Stimulated activated CD4-positive, alpha-beta T cell treated with anti-CD3 and anti-CD28 coated beads, Interleukin-2, amount 100 ng/mL, for 4 hours (primary cell): ENCODE measurements at places on chromosomes 4 and X.

GRCh38 chrX:137574102-137574783 is 8.3 kb downstream of the ZIC3 start:
- no peak for DNase-seq

DNA sequence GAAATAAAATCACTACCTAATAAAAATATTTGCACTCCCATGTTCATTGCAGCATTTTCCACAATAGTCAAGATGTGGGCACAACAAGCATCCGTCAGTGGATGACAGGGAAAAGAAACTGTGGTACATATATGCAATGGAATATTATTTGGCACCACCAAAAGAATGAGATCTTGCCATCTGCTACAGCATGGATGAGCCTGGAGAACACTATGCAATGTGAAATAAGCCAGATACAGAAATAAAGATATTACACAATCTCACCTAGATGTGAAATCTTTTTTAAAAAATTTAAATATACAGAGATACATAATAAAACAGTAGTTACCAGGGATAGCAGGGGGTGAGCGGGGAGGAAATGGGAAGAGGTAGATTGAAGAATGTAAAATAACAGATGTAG is 44.8 kb downstream of the LDB2 start:
- DNase-seq, result no peak

DNA sequence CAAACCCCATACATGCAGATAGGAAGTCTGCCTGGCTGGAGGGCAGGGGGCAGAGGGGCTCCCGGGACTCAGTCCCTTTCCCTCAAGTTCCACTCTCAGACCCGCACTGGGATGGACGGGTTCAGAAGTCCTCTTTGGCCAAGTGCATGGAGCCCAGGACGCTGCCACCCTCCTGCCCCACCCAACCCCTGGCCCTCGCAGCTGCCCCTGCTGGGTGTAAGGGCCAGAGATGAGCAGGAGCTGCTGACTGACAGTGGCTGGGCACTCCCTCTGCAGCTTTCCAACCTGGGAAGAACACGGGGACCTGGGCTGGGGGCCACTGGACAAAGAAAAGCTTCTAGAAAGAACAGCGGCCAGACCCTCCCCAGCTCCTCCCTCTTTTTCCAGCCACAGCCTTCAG is 3.4 kb downstream of the L1CAM start:
- DNase-seq, result no peak

GRCh38 chr4:39044956-39045826 is 13.0 kb upstream of the TMEM156 start:
- peak; percentile 11 for DNase-seq

GRCh38 chrX:8636497-8636896 is 95.4 kb downstream of the ANOS1 start:
- no peak for DNase-seq

GRCh38 chrX:149151805-149152757 is 353.0 kb downstream of the IDS start:
- DNase-seq, result no peak

DNA sequence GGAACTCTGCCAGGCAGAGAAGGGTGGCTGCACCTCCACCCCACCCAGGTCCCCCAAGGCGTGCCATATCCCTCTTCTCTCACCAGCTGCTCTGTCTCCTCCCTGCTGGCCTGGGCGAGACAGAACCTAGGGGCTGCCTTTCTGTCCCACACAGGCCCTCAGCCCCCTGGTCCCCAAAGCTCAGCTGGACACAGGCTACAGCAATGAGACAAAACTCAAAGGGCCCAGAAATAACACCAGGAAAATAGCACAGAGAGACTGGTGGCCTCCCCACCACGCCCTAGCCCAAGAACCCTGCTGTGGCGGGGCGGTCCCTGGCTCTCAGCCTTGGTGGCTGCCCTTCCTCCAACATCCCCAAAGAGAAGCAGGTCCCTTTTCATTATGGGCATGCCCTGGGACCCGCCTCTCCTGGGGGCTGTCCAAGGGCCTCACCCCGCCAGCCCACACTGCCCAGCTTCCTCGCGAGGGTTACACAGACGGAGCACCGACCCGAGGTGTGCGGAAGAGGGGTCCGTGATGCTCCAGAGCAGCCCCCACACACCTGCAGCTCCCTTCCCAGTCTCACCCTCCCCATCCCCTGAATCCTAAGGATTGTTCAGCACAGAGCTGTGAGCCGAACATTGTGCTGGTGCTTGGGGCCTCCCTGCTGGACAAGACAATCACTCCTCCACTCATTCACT is 67.7 kb upstream of the HMX1 start:
- DNase-seq, result no peak

DNA sequence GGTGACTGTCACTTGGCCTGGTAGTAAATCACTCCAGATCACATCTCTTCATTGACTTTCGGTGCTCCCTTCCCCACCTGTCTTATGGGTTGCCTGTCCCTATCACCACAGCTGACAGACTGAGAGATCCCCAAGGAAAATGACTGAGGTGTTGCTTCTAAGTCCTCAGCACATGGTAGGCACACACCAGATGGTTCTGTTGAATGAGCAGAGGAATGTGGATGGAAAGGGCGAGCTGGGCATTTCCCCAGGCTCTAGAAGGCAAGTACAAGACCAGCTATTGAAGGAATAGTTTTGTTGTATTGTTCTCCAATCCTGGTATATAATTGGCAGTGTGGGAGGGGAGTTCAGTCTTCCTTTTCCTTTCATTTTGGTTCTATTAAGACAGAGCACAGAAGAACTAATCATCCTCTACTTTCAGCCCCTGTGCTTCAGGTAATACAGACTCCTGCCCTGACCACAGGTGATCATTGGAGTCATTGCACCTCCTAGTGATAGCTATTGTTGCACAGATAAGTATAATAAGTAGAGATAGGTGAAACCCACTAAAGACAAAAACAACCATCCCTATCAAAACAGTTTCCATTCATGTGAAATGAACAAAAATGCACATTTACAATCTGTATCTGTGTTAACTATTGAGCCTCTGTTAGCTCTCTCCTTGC is 158.6 kb downstream of the TRAM1L1 start:
- no peak for DNase-seq

DNA sequence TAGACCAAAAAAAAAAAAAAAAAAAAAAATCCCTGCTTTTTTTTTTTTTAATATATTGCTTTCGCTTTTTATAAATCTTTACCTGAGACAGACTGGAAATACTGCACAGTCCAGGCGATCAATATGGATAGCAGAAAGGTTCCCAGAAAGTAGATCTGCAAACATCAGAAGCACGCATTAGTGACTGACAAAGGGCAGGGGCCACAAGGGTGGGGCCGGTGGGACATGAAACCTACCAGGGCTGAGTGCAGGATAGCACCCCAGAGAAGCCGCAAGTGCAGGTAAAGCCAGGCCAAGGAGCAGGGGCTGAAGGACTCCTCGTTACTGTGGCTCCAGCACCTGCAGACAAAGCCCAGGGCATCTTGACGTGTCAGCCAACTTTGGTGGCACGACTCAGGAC is 101.8 kb downstream of the SLC34A2 start:
- DNase-seq, result no peak

- DNase-seq, result no peak
Measured at GRCh38 chr4:77586951-77587383, 18.7 kb upstream of the CXCL13 start.

DNA sequence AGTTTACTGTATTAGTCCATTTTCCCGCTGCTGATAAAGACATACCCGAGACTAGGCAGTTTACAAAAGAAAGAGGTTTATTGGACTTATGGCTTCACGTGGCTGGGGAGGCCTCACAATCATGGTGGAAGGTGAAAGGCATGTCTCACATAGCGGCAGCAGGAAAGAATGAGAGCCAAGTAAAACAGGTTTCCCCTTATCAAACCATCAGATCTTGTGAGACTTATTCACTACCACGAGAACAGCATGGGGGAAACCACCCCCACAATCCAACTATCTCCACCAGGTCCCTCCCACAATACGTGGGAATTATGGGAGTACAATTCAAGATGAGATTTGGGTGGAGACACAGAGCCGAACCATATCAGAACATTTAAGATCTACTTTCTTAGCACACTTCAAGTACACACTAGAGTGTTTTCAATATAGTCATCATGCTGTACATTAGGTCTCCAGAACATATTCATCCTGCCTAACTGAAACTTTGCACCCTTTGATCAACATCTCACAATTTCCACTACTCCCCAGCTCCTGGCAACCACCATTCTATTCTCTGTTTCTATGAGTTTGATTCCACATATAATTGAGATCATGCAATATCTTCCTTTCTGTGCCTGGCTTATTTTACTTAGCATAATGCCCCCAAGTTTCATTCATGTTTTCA is 341.0 kb downstream of the ARHGAP24 start:
- no peak for DNase-seq

DNA sequence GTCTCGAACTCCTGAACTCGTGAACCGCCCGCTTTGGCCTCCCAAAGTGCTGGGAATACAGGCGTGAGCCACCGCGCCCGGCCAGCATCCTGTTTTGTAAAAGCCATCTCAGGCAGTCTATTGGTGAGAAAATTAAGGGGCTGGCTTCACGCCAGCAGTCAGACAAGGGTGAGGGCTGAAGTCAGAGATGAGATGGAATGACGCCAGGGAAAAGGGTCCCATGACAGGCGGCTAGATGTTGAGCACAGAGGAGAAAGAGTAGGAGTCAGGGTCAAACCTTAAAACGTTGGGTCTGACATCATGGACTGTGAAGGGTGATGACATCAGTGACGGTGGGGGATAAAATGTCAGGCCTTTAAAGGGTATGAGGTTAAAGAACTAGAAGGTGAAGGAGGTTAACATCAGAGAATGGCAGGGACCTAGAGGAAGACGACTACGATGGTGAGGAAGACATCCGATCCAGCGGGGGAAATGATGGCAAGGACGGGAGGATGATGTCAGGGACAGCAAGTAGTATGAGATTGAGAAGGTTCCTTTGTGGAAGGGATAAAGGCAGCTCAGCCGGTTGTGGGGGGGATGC is 504 bp upstream of the RBM3 start:
- no peak for DNase-seq

GRCh38 chr4:181216501-181216900 is 1026.7 kb upstream of the TENM3 start:
- DNase-seq, result no peak

- DNase-seq, result no peak
Measured at GRCh38 chr4:3683077-3683743, 83.0 kb upstream of the ADRA2C start.

GRCh38 chr4:100314057-100314456 is 123.8 kb upstream of the DDIT4L start:
- no peak for DNase-seq

- no peak for DNase-seq
Measured at GRCh38 chrX:17098516-17099247, 152.2 kb downstream of the REPS2 start.

DNA sequence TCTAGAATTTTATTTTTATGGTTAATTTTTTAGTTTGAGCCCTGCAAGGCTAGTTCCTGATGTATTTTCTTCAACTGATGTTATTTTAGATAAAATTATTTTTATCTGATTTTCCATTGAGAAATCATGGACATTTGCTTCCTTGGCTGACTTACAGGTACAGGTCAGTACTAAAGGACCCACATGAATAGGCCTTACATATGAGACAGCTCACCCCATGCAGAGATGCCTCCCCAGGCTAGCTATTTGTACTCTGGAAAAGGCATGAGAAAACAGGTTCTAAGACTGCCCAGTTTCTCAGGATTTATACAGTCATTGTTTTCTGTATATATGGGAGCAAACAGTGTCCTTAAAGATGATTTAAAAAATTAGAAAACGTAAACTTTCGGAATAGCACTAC is 255.5 kb downstream of the BMPR1B start:
- DNase-seq, result no peak

DNA sequence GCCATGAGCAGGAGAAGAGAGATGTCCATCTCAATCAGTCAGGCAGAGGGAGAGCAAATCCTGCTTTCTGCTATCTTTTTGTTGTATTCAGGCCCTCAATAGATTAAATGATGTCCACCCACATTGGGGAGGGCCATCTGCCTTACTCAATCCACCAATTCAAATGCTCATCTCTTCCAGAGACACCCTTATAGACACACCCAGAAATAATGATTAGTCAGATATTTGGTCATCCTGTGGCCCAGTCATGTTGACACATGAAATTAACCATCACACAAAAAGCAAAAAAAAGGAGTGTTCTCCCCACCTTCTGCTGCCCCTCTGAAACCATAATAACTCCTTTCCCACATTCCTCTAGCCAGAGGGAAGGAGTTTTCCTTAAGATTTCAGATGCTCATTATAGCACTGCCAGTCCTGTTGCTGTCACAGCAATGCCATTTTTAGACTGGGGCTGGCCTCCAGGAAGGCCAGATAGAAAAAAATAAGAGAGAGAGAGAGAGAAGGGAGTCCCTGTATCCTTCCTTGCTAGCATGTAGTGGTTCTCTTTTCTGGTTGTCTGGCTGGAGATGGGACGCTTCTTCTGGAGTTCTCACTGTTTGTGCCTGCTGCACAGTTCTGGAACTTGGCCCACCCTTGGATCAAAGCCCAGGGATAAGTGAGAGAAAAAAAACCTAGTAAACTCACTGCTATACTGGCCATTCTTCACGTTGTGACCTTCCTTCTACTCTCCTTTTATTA is 177.7 kb downstream of the RBM46 start:
- no peak for DNase-seq

DNA sequence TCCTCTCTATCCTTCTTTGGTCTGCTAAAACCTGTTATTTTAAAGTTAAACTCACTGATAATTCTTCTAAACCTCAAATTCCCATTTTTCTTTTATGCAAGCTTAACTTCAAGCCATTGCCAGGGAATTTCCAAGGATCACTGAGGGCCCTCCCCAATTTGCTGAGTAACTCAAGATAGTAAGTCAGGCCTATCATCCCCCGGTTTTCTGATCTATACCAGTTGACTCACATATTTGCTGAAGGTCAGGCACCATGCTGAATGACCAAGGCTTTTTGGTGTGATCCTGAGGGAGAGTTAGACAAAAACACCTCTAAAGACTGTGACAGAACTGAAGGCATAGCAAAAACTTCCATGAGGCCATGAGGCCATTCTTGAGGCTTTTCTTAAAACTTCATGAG is 1301.9 kb downstream of the PCDH7 start:
- no peak for DNase-seq

- no peak for DNase-seq
Measured at GRCh38 chrX:129779086-129779672, 570 bp upstream of the SASH3 start.

GRCh38 chr4:107600436-107600835 is 119.6 kb downstream of the PAPSS1 start:
- no peak for DNase-seq

- DNase-seq, result no peak
Measured at GRCh38 chr4:5292101-5292500, 240.8 kb downstream of the STK32B start.

GRCh38 chrX:69616457-69617203 is 717 bp downstream of the EDA start:
- DNase-seq, result no peak

- DNase-seq, result no peak
Measured at GRCh38 chrX:1215123-1215823, 2.8 kb upstream of the CRLF2 start.

DNA sequence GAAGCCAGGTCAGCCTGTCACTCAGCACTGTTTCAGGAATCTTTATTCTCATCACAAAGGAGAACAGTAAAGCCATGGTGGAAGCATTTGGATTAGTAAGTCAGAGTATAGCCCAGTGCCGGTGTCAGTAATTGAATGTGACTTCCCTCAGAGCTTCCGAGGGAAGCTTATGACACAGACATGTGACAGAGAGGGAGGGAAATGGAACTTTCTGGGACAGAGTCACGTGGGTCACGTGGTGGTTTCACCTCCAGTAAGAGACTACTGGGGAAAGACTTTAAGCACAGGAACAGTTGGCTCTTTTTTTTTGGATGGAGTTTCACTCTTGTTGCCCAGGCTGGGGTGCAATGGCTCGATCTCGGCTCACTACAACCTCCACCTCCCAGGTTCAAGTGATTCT is 53.3 kb upstream of the CCDC160 start:
- DNase-seq, result no peak

- DNase-seq, result no peak
Measured at GRCh38 chrX:132216806-132217202, 2.4 kb downstream of the RAP2C start.

GRCh38 chr4:52376132-52376704 is 282.9 kb downstream of the USP46 start:
- no peak for DNase-seq
